ENCODE measurements at places on chromosomes 12 and 14. TPM values are rescaled to one million over a fixed set of nuclear protein-coding genes. Genes with fewer than 3 reads are reported as not detected.

Gene ISCU
- 136 TPM for total RNA-seq

Gene ADGRD1
- 22.3 TPM for total RNA-seq

Gene AQP6
- total RNA-seq, result not detected

Gene CRY1
- total RNA-seq, result 19.2 TPM

Gene RIMBP2
- 0.74 TPM for total RNA-seq

Gene HOXC11
- not detected for total RNA-seq

Gene NKX2-1
- total RNA-seq, result not detected

Gene PA2G4
- total RNA-seq, result 102 TPM

GRCh38 chr14:92489394-92490238, 24.0 kb upstream of the RIN3 start:
- DNase-seq, result no peak

GRCh38 chr14:92785667-92786426, 8.3 kb upstream of the GOLGA5 start:
- DNase-seq, result peak; percentile 90

DNA sequence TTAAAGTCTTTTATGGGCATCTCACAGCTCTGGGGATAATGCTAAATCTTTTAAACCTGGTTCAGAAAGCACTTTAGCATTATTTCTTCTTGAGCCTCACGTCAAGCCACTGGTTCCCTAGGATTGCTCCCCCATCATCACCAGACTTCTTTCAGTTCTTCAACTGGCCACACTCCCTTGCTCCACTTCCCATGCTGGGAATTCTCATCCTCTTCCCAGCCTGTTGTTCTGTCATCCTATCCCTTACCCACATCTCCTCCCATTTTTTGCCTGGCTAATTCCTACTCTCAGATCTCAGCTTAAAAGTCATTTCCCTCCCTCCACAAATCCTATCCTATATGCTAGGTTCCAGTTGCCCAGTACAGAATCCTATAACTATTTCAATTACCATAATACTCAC, 14.4 kb downstream of the FERMT2 start:
- DNase-seq, result no peak

DNA sequence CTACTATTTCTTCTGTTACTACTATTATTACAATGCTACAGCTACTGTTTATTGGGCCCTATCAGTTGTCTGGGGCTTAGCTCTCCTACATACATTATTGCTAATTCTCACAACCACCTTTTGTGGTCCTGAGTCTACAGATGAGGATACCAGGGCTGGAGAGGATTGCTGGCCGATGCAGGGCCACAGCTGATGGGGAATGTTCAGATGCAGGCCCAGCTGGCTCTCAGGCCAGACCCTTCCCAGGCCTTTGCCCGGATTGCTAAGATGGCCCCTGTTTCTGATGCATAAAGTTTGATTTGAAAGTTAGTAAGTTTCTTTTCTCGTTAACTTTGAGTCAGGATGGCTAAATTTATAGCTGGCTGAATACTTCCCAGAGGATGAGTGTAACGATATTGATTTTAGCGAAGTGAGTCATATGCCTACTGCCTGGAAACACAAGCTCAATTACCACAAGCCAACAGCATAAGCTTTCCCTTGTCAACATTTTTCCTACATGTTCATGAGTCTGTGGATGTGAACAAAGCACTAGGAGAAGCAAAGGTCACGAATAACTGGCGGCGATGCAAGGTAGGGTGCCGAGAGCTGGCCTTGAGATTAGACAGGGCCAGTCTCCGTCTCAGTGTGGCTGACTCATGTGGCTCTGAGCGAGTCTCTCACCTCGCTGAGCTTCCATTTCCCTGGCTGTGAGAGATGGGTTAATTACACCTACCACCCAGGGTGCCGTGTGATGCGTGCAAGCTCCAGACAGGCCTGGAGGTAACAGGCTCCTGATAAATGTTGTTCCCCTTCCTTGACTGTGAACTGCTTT, 111.0 kb downstream of the BEGAIN start:
- peak; percentile 51 for DNase-seq

GRCh38 chr14:99236386-99237138, 35.4 kb downstream of the BCL11B start:
- no peak for DNase-seq

DNA sequence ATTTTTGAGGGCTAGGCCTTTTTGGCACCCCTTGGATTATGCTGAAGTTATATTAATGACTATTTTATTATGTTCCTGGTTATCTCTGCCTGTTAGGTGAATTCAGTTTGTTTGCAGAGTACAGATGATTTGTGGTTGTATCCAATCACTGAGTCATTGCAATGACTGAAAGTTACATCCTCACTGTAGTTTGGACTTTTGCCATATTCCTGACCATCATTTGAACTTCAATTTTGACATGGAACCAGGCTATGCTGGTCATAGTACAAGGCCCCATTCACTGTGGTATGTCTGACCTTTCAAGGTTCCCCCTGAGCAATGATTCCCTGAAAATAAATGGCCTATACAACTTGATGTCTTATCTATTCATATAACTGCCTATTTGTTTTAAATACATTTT, 621.0 kb downstream of the CCER1 start:
- DNase-seq, result peak; percentile 43

DNA sequence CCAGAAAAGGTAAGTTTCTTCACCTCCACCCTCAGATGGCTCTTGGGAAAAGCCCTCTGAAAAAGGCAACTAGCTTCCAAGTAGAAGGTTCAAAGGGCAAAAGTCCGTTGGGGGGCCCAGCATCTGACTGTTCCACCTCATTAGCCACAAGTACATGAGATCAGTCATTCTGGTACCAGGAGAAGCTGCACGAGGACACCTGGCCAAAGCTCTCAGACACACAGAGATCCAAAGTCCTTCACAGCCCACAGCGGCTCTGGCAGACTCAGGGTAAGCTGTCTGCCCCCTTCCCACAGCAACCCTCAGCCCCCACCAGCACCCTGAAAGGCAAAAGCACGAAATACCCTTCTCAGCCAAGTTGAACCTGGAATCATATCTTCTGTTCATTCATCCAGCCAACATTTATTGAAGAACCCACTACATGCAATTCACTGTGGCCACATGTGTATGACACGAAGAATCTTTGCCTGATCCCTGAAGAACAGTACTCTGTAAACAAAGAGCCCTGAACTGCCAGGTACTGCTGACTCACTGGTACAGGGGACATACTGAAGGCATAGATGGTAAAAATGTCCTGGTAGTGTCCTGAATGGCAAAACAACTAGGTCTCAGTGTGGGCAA, 19.0 kb downstream of the SLC7A7 start:
- DNase-seq, result no peak

GRCh38 chr12:117733549-117733805, 235.3 kb downstream of the KSR2 start:
- DNase-seq, result no peak

GRCh38 chr14:67984274-67984673, 164.7 kb downstream of the RAD51B start:
- DNase-seq, result no peak

- no peak for DNase-seq
Observed at GRCh38 chr12:90510948-90511347, 444.0 kb downstream of the CCER1 start.
